ENCODE measurements at places on chromosomes 16 and 17.
A peak's percentile ranks its signal among the peaks of the same experiment; 100 is the strongest.

- no peak for DNase-seq
Observed at GRCh38 chr16:73298562-73298961, 250.6 kb upstream of the ZFHX3 start.

GRCh38 chr17:36861531-36861930 is 75.7 kb upstream of the LHX1 start:
- no peak for DNase-seq

DNA sequence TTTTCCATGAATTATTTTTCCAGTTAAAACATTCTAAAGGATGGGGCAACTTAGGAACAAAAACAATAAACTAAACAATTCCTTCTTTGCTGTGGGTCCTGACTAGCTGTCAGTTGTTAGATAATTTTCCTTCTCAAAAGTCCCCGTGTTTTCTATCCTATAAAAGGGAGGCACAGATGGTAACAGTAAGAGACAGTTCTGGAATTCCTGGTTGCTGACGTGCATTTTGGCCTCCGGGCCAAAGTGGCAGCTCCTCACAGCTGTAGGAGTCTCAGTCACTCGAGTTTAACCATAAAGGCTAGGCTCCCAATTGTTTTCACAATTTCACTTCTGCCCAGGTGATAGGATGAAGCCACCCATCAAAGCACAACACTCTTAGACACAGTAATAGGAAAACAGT is 77.0 kb upstream of the ZNF423 start:
- DNase-seq: no peak

DNA sequence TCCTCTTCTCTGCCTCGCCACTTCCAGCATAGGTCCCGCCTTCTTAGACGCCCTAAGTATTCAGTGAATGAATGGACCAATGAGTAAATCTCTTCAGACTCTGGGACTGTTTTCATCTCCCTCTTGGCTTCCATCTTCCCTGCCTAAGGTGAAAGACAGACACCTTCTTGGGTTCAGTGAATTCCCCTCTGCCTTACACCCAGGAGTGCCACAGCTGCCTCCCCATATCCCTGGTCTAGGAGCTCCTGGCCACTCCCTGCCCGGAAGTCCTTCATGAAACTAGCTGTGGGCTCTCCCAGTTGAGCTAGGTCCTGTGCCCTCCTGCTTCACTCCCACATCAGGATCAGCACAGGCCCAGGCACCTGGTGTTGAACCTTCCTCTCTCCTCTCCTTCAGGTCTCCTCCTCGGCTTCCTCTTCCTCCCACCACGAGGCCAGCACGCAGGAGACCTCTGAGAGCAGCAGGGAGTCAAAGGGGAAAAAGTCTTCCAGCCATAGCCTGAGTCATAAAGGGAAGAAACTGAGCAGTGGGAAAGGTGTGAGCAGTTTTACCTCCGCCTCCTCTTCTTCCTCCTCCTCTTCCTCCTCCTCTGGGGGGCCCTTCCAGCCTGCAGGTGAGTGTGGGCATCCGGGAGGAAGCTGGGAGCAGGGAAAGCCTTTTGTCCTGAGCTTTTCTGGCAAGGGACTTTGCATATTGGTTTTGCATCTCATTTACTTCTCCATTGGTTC is 10.3 kb downstream of the MLLT6 start:
- DNase-seq: no peak

DNA sequence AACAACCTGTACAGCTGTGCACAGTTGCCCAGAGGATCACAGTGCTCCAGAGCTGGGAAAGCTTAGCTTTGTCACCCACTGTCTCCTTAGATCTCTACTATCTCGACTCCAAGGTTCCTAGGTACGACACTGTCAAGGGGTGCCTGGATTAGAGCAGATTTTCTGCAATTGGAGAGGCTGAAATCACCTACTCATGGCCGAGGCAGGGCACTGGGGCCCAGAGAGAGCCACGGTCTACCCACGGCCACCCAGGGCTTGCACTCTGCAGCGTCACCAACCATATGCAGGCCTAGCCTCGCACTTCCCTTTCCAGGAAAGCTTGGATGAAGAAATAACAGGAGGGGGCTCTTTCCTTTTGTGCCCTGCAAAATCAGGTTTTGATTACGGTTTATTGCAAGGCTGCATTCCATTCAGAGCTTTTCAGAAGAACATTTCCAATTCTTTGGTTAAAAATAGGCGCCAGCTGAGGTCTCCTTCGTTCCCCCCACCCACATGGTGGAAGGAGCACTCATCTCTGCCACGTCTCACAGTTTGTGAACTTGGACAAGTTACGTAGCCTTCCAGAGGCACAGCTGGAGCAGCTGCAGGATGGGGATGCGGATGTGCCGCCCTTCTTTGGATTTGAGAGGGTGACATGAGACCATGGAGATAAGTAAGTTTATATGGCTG is 80.0 kb downstream of the IRX5 start:
- no peak for DNase-seq

DNA sequence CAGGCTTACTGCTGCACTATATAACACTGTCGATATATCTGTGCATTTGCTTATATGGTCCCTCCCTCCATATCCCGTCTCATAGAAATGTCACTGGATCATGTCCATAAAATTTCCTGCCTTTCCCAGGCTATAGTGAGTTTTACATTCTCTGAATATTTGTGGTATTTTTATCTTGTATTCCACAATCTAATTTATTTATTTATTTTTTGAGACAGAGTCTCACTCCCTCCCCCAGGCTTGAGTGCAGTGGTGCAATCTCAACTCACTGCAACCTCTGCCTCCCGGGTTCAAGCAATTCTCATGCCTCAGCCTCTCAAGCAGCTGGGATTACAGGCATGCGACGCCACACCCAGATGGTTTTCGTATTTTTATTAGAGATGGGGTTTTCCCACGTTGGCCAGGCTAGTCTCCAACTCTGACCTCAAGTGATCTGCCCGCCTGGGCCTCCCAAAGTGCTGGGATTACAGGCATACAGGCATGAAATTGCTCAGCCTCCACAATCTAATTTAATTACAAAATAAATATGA is 12.9 kb downstream of the TRIM37 start:
- no peak for DNase-seq

DNA sequence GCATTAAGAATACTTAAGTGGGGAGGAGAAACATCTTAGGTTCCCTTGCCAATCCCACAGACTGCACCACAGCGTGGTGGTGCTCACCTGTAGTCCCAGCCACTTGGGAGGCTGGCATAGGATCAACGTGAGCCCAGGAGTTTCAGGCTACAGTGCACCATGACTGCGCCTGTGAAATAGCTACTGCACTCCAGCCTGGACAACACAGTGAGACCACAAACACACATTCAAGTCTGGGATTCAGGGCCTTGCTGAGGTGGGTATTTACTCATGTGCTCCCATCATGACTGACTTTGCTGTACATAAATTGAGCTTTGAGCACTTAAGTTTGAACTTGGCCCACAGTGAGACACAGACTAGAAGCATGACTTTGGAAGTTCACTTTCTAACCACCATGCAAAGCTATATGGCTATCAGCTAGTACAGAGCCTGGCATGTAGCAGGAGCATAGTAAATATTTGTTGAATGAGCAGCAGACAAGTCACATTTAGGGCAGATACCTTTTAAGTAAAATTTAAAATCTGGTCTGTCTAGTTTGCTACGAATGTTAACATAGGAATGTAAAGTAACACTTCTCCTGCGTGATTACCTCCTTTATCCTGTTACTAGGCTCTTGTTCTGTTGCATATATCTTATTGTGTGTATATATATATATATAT is 33.5 kb downstream of the CEP95 start:
- DNase-seq: no peak

- no peak for DNase-seq
Observed at GRCh38 chr16:1706386-1707192, 594 bp downstream of the MAPK8IP3 start.

DNA sequence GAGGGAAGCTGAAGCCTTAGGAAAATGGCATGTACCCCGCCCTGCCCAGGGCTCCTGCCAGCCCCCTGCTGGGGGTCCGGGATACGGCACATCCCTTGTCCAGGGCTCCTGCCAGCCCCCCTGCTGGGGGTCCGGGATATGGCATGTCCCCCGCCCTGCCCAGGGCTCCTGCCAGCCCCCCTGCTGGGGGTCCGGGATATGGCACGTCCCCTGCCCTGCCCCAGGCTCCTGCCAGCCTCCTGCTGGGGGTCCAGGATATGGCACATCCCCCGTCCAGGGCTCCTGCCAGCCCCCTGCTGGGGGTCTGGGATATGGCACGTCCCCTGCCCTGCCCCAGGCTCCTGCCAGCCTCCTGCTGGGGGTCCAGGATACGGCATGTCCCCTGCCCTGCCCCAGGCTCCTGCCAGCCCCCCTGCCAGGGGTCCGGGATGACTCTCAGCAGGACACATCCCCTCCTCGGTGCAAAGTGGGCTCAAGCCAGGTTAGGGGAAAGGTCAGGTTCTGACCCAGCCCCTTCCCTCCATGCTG is 43.2 kb downstream of the RPH3AL start:
- DNase-seq: peak; percentile 68

DNA sequence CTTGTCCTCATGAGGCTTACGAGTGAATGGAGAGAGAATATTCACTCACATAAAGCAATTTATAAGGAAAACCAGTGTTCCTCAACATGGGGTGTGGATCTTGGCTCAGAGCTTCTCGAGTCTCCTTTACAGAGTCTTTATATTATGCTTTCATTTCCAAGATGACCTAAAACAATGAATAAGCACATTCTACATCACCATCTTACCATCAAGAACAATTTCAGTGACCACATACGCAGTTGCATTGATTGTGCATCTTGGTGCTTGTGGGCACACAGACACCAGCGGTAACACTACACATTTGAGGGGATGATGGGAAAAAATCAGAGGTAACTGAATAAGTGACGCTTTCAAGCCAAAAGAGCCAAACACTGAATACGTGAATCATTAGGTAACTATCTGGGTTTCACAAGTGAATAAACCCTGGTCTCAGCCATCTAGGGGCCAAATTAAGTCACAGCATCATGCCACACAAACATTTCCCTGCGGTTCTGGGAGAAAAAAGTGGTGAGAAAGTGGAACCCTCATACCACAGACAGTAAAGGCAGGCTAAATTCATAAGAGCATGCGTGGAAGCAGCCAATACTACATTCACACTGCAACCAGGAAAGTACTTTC is 9.4 kb downstream of the CWC25 start:
- DNase-seq: no peak

DNA sequence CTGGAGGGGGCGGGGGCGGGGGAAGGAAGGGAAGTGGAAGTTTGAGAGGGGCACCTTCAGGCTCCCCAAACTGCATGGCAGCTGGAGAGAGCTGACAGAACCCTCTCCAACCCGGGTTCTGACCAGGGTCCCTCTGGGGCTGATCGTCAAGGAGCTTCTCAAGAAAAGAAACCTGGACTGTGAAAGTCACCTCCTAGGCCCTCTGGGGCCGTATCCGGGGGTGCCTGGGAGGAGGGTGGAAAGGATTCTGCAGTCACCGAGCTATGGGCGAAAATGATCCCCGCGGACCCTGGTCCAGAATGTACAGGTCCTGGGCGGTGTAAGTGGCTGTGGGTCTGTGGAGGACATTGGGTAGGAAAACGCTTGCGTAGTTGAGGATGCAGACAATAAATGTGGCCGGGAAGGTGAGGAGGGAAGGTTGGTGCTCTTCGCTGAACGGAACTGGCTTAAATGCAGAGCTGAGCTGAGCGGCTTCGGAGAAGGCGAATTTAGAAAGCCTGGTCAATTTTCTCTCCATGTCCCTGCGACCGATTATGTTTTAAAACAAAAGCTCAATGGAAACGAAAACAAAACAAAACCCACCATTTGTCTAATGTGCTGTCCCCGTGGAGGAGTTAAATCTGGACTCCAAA is 3.6 kb upstream of the LHX1 start:
- no peak for DNase-seq

DNA sequence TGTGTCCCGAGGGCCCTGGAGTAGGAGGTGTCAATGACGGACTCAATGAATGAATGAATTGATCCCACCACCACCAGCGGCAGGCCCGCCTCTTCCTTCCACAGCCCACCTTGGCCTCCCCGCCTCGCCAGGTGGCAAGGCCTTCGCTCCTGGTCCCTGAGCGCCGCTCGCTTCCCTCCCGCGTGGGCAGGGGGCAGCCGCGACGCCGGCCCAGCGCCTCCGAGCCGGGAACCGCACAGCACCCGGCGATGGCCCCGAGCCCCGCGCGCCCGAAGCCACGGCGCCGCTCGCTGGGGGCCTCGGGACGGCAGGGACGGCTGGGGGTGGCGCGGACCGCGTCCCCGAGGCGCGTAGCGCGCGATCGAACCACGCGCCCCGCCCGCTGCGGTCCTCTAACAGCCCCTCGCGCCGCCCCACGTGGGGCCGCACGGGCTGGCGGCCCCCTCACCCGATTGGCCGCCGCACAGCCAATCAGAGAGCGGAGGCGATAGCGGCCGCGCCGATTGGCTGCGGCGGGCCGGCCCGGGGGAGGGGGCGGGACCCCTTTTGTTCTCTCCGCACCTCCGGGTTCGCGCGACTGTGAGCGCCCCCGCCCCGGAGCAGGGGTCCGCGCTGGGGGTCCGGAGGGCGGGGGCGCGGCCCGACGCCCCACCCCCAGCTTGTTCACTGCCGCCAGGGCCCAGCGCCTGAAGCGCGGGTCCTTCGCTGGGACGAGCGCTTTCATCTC is 31.4 kb downstream of the ACTG1 start:
- peak; percentile 70 for DNase-seq

DNA sequence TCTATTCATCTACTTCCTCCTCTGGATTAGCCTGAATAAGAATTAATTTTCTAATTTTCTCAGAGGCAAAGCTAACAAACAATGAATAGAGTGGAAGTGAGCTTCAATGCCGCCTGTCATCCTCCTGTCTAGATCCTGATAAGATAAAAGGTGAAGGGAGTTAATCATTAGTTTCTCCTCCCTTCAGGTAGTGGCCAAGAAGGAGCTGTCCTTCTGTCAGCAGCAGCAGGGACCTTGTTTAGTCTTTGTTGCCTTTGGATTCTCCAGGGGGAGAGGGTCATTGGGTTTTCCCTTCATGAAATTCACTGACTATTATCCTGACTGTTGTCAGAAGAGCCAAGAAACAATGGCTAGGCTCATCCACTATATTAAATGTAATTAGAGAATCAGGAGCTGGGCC is 420.2 kb upstream of the GOT2 start:
- no peak for DNase-seq
